ENCODE measurements at places on chromosomes 6 and 20.

DNA sequence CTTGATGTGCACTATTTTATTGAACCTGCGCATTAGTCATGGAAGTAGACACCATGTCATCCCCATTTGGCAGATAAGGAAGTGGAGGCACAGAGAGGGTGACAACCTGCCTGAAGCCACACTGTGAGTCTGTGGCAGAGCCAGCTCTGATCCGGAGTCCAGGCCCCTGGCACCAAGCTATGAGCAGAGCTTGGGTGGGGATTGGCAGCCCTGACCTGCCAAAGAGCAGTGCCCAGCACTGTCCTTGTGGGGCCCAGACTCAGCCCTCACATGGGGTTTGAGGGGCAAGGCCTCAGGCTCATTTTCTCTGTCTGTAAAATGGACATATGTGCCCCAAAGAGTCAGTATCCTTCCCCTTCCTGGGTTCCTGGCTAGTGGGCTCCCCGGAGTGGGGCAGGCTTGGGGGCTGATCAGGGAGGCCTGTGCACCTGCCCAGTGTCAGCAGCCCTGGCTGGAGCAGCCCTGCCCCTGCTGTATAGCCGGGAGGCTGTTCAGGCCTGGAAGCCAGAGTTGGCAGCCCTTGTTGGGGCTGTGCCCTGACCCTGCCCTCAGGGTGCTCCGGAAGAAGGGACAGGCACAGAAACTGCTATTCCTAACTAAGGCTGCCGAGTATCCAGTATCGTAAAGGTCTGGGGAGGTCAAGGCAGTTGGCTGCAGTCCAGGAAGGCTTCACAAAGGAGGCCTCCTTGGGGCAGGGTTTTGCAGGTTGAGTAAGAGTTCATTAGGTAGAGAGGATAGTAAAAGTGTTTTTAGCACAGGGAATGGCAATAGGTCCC, 38.7 kb downstream of the TGM2 start:
- DNase-seq: no peak

- no peak for DNase-seq
These were observed 57.8 kb upstream of the TPD52L1 start for GRCh38 chr6:125095580-125096301.

DNA sequence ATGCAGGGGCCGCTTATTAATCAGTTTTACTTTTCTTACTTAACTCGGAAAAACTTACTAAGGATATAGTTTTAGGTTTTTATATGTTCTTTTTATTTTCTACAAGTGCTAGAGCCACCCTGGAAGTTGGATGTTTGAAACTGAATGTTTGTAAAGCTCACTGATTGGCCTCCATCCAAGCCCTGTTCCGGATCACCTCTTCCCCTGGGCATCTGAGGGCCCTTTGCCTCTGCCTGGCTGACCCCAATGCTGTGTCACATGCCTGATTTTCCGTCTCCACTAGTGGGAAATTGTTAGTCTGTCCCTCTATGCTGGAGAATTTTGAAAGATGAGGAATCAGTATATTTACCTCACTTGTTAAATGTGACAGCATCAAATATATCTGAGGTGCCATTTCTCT, 79.3 kb downstream of the SLC35F1 start:
- DNase-seq: no peak

DNA sequence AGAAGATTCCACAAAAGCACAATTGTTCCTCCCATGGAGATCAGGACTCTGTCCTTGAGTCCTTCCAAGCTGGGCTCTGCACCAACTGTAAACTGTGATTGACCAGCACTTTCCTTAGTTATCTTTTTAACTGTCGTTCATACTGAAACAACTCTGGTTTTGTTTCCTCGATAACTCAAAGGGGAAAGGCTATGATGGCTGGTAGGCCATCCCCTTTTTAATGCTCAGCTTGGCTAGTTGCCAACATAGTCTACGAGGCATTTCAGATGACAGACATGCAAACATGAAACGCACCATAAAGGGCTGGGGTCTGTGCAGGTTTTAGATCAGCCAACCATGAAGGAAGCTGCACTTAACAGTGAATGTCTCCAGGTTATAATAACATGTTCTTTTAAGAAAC, 497.1 kb upstream of the ARID1B start:
- DNase-seq: no peak

DNA sequence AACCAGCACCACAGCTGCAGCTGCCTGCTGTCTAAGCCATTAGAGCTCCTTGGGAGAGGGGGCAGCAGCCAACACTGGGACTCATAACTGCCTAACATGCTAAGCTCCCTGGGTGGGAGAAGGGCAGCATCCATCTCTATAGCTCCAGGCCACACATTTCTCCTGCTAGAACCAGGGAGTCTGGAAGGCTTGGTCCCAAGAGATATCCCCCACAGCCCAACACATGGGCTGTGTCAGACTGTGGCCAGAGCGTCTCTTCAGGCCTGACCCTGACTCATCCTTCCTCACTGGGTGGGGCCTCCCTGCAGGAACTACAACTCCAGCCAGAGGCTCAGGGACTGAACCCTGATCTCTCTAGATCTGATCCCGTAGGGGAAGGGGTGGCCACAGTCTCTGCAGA, 411.1 kb downstream of the HDGFL1 start:
- DNase-seq: no peak

- no peak for DNase-seq
These were observed at the start of gene SNX21 for GRCh38 chr20:45833030-45833882. TSS of gene SNX21 (plus strand) at chr20:45833799. CDS start at chr20:45833920, 121 bp downstream.

DNA sequence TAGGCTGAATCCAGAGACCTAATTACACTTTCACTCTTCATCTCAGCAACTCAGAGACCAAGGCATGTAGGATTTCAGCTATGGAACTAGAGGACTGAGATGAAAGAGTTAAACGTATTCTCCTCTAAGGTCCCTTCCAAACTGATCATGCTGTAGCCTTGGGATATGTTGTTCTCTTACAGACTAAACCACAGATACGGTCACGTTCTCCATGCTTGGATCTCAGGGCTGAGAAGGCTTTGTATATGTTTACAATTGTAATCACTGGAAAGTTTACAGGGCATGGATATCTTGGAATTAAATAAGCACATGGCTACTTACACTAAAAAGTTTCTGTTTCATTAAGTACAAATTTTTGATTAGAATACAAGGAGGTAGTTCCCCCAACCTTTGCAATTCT, 50.1 kb downstream of the PKIB start:
- DNase-seq: no peak

DNA sequence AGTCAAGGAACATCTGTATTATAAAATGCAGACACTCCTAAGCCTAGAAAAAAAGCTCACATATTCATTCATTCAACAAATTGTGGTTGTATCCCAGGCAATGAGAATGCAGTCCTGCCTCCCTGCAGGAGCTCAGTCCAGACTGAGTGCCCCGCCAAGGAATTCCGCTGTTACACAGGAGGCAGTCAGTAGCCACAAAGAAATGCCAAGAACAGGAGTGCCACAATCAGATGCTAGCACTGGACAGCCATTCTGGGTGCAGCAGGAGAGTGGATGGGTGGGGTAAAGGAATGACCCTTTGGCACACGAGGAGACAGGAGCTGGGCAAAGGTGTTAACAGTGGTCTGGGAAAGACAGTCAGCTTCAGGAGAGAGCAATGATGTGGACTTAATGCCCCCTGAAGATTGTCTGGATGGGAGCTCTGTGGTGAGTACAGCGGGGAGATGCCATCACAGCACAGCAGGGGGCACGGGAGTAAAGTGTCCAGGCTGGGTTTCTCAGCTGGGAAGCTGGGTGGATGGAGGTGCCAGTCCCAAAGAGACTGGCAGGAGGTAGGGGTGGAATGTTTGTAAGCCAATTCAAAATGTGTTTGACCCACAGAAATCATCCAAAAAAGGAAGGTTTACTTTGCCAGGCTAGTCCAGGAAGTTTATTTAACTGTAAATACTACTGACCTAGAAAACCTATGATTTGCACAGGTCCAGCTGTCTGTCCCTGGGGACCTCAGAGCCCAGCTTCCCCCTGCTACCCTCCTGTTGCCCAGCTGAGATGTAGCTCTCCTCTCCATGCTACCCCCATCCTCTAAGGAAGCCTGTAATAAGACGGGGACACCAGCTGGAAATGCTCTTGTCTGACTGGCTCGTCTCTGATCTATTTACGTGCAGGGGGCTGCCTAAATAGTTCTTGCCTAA, 84.1 kb downstream of the SLC23A2 start:
- no peak for DNase-seq

GRCh38 chr20:18580012-18580411, 7.8 kb upstream of the DTD1 start:
- DNase-seq: no peak

DNA sequence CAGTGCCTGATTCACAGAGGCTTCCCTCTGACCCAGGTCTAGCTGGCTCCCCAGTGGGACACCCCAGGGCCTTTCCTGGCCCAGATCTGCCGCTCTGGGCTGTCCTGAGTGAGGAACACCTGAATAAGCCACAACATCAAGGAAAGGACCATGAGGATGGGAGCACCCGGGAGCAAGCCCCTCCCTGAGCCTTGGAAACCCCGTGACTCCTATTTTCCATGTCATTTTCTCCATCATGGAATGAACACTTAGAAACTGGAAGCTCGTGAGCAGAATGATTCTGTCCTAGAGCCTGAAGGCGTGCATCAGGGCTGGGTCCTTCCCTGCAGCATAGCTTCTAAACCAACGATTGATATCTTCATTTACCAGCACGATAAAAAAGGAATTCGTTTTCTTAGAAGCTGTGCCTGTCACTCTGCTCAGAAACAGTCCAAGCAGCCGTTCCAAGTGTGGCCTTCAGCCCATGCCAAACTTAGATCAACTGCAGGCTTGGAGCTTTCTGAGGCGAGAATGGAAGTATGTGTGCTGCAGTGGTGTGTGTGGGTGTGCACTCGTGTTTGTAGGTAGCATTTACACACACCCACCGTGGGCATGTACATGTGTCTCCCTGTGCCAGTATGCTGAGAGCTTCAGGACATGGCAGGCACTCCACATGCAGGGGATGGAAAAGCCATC, 83.2 kb upstream of the FOXC1 start:
- DNase-seq: no peak

GRCh38 chr6:148479497-148479896, 136.9 kb downstream of the SASH1 start:
- DNase-seq: no peak

DNA sequence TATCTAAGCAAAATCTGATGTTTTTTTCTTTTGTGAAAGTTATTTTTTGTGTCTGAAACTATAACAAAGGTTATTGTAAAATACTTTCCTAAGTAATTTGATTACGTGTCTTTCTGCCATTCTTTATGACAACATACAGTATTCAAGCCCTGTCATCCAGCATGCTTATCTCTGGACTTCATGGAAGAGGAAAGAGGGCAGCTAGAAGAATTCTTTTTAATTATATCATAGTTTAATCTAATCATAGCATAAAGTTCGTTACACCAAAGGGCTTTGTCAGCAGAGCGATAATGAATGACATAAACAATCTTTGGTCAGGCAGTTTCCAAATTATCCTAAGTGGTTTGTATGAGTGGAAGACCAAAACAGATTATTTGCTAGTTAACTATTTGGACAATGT, 3.5 kb downstream of the ENPP3 start:
- DNase-seq: no peak

DNA sequence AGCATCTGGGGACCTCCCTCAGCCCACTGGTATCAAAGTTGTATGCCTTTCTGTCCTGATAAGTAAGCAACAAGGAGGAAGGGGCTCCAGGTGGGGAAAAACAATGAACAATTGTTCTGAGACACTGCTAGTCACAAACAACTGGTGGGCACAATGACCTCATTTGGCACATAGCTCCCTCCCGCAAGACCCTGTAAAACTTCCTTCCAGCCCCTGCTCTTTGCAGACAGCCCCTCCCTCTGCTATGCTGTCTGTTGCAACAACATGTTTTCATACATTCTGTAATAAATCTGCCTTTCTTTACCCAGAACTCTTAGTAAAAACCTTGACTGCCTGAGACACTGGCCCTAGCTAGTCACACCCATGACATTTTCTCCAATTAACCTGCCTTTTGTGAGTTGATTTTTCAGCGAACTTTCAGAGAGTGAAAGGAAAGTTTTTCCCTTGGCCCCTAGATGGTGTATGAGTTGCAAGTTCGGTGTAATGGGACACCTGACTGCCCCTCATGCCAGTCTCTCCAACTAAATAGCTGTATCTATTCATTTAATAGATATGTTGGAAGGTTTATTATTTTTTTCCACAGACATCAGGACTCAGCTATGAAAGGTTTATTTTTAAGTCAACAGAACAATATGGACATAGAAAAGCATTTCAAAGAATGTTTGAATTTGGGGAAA, 142.3 kb upstream of the SLC22A16 start:
- peak; percentile 23 for DNase-seq

DNA sequence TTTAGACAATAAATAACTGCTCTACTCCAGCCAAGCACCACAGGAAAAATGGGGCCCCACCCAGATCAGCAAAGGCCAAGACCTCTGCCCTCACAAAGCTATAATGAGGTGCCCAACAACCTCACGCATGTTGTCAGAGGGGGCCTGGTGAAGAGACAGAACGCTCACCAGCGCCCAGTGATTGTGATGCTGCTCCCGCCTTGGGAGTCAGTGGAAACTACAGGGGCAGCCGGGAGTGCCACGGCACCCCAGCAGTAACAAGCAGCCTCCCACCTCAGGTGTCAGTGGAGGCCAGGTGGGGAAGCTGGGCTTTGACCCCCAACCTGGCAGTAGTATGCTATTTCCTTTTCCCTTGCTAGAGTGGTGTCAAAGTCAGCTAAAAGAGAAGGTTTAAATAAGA, 47.4 kb downstream of the TCP11 start:
- no peak for DNase-seq

DNA sequence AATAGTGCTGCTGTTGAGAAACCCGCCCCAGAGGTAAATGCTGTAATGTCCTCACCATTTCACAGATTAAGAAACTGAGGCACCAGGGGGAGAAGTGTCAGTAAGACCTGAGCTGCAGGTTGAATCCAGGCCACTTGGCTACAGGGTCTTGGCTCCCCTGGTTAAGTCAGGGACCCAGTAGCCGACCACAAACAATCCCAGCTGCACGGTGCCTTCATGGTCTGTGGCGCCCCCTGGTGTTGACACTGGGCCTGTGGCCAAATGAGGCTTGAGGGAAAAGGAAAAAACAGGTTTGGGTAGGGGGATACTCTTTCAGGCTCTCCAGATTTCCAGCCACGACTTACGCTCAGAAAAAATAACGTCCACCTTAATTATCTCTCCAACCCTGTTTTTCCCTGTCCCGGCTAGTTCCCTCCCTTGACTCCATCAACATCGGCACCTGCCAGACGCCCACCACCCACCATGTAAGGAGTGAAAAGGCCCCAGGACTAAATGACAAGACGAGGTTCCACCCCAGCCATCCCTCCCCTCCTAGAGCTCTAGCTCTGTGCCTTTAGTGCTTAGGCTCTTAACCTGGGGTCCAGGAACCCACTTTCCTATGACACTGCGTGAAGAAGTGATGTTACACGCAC, 47.7 kb upstream of the POLR1H start:
- no peak for DNase-seq

DNA sequence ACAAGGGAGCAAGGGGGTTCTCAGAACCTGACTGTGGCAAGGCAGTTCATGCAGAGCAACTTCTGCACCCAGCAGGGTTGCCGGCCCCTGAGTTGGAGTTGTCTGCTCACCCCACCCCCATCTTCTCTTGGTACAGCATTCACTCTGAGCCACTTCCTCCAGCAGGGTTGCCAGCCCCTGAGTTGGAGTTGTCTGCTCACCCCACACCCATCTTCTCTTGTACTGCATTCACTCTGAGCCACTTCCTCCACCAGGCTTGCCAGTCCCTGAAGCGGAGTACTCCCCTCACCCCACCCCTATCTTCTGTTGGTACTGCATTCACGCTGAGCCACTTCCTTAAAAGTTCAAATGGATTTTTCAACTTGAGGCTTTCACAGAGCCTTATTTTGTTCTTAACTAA, 79.7 kb upstream of the SYNDIG1 start:
- no peak for DNase-seq

GRCh38 chr20:25317351-25318075, 69.6 kb downstream of the PYGB start:
- no peak for DNase-seq
